K562 (cell line): ENCODE measurements at places on chromosomes 1 and 21.

- DNase-seq, result no peak
These were observed 26.1 kb downstream of the VPS13D start for GRCh38 chr1:12255913-12256312.

DNA sequence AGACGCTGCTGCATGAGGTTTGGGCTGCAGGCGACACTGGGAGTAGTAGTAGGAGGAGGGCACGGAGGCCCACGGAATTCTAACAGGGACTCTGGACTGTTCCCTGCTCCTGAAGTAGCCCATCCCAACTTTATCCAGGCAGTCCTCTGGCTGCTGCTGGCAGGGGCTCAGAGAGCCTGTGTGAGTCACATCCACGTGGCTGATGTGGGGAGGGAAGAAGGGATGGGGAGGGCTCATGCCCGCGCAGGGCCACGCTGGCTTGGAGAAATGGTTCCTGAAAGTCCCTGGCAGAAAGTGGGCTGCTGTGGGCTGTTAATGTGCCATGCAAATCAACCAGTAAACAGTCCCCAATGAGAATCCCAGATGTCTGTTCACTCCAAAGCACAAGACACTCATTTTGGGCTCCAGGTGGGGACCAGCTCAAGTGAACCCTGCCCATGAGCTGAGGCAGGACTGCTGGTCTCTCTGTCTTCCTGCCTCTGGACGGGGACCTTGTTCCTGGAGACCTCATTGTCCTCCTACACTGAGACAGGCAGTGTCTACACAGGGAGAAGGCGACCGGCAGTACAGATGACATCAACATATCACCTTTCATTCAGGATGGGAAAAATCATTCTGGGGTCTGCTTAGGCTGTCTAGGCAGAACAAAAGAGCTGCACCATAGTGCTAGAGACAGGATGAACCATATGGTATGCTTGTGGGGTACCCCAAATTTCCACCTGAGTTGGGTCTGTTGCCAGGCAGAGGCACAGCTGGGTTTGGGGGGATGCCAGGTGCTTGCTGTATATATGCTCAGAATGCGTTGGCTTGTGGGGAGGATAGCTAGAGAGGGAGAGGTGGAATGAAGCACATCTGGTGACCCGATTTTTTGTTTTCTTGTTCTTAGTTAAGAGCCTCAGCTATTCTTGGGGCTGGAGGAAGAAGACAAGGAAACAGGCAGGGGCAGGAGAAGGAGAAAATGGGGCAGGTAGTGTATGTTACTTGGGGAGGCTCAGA lies 57.9 kb upstream of the FMOD start:
- DNase-seq, result no peak

- no peak for DNase-seq
These were observed 8.3 kb upstream of the CD55 start for GRCh38 chr1:207313131-207313530.

DNA sequence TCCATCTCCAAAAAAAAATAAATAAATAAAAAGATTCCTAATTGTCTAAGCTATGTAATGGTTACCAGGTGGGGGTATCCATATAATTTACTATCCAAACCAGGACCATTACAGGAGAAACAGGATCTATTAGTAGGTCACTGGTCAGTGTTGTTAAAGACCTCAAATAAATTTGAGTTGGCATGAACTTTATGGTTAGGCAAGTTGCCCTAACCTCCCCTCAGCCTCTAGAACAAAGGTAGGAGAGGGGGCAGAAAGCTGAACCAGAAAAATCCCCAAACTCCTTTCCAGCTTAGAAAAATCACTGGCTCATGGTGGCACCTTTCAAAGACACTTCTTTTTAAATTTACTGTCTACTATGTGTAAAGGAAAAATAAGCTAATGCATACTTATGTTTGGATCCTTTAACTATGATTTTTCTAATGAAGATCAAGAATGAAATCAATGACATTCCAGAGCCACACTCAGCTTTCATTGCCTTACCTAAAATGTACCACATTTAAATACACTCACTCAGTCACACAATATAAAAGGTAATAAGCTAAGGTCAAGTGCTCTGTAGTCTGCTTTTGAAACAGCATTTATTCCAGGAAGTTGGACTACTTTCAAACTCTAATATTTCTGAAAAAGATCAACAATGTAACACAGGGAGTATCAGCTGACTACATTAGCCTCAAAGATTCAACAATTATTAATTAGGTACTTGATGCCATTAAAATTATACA lies 13.8 kb downstream of the EIF4G3 start:
- DNase-seq, result no peak

DNA sequence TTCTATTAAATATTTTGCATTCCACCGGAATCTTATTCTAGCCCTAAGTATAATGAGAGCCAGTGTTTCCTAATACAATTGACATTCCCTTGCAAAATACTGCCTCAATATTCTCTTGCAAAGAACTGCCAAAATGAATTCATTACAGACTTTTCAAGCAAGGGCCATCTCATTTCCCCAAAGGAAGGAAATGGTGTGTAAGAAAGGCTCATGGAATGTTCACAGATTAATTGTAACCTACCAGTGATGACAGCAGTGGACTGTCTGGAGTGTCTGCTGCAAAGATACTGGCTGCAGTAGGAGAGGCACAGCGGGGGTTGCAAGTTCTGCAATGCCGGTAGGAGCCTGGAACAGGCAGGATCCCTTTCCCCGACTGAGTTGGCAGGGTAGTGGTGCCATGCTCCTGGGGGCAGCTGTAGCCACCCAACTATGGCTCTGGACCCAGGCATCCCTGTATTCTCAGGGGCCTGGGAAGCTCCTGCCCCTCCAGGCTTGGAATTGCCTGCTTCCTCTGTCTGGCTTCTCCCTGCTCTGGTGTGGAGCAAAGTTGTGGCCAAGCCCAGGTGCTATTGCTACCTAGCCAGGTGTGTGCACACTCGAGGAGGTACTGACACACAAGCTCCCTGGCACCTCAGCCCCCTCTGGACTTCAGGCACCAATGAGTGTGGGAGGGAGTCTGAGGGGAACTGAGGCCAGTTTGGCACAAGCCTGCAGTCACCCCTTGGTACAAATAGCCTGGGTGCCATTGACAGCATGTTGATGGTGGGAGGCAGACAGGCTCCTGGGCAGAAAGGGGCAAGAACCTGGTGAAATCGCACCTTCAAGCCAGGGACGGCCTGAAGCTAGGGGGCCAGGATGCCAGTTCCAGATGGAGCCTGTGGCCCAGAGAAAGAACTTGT lies 1371.0 kb downstream of the KCNT2 start:
- no peak for DNase-seq

DNA sequence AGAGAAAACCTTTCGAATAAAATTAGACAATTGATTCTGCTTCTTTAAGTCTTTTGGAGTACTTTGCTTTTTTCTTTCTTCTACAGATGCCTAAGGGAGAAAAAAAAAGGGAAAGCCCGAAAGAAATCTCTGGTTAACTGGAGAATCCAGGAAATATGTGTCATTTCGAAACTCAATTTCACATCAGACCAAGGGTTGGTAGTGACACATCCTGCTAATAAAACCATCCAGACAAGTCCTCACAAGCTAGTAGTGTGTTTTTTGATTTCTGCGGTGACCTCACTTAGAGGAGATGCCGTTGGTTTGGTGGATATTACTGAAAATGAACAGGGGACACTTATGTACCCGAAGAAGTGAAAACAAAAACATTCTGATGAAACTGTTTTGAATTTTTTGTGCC lies 726.5 kb upstream of the ADAMTS5 start:
- no peak for DNase-seq

DNA sequence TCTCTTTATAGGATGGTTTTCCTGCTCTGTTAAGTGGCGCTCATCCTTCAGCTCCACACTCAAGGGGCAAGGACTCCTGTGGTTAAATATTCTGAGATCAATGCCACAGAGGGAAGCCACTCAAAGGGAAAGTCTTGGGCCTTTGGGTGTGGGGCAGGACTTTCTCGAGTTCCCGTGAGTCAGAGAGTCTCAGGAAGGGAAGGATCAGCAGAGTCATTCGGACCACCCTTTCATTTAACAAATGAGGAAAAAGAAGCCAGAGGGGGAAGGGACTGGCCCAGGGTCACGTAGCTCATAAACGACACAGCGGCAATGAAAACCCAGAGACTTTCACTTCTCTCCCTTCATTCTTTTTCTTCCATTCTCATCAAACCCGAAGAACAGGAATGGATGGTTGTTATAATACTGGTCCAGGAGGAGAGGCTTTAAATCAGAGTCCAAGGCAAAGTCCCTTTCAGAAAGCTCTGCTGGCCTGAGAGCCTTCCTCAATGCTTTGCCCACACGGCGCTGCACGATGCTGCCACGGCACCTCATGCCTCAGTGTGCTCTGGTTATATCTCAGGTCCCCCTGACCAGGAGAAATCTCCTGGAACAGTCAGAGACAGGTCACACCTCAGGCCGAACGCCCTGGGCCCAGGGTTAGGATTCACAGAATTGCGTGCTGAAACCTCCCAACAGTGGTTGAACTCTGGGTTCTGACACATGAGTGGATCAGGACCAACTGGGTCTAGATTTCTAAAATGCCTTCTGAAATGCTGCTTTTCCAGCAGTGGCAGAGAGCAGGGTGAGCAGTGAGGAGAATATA lies 65.3 kb downstream of the TENT5C start:
- no peak for DNase-seq

GRCh38 chr21:45073301-45074047 lies 906 bp upstream of the ADARB1 start:
- peak; percentile 78 for DNase-seq

- no peak for DNase-seq
These were observed 139.1 kb downstream of the SLC45A1 start for GRCh38 chr1:8456991-8457390.

GRCh38 chr1:230464671-230465070 lies 38.5 kb upstream of the PGBD5 start:
- DNase-seq, result no peak

GRCh38 chr1:206685334-206685768 lies 646 bp downstream of the MAPKAPK2 start:
- DNase-seq, result peak; percentile 60

- no peak for DNase-seq
These were observed 122.9 kb downstream of the GLUL start for GRCh38 chr1:182268669-182269068.

GRCh38 chr1:27601321-27601770 lies 2.6 kb downstream of the AHDC1 start:
- DNase-seq, result no peak

GRCh38 chr1:24803220-24803619 lies 58.0 kb downstream of the CLIC4 start:
- DNase-seq, result no peak

GRCh38 chr1:54791880-54792522 lies 9.1 kb downstream of the TTC22 start:
- DNase-seq, result peak; percentile 82

DNA sequence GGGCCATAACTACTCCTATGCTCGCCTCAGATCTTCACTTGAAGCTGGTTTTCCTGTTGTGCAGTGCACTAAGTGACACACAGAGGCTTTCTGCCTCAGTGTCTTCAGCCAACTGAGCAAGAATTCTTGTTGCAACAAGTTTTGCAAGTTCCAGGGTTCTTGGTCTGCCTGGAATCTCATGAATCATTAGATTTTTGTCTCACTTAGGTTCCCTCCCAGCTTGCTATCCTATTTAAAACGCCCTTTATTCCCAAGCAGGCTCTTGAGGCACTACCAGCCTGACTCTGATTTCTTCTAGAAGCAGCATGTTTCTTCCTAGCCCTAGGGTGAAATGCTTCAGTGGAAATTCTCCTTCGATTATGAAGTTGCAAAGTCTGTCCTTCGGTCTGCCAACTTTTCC lies 158.8 kb downstream of the C1orf21 start:
- no peak for DNase-seq

DNA sequence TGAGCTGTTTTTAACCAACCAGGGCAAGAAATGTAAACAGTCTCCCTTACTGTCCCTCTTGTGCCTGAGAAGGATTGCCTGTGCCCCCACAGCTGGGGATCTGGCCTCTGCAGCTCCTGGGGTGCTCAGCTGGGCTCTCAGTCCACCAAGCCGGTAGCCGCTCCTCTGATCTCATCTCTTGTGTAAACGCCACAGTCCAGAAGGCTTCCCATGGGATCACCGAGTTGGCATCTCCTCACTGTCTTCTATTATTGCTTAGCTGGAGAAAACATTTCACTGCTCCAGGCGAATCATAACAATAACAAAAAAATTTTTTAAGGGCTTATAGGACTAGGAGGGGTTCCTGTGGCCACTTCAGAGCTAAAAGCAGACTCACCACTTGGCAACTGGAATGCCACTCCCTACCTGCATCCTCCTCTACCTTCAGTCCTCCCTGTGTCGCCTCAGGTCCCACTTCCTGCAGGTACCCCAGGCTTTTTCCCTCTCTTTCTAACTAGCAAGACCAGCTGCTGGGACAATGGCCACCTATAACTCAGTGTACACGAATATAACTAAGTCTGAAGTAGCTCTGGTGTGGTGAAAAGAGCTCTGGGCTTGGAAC lies 75.8 kb downstream of the ATP1A1 start:
- DNase-seq, result no peak

DNA sequence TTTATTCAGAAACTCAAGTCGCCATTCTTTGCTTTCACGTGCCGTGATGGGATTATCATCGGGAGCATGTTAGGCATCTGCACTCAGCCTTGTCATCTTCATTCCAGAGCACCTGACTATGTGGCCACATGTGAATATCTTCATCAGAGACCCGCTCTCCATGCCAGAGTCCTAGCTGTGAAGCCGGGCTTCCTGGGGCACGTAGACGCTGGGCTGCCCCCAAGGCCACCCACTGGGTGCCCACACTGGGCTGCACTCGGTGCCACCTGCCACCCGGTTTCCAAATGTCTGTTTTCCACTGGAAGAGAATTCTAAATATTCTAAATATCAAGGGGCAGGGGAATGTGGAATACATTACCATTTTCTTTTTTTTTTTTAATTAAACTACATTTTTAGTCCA lies 43.8 kb downstream of the SLC37A1 start:
- DNase-seq, result no peak
